ENCODE measurements at places on chromosomes 13 and 19.

DNA sequence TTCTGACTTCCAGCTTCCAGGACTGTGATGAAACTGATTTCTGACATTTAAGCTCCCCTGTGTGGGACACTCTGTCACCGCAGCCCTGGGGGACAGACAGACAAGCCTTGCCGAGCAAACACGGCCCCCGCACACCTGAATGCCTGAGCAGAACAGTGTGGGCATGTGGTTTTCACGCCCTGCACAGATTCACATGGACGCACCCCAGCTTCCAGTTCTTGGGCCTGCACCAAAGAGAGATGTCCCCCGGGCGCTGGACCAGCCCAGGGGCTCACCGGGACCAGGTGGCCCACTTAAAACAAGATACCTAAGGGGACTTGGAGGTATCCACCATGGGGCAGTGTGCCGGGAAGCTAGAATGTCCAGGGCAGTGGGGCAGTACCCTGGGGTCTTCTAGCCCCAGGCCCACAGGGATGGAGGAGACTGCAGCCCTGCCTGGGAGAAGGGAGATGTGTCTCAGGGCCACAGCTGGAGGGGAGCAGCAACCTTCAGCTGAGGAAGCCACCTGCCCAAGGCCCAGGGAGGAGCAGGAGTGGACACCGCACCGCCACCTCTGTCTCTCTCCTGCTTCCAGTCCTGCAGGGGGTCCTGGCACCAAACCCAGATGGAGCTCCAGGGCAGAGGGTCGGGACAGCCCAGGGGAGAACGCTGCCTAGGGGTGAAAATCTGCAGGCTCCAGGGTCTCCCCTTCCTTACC, 50.5 kb downstream of the SOX1 start:
- no peak for DNase-seq

GRCh38 chr13:21450936-21451335, 8.2 kb downstream of the ZDHHC20 start:
- no peak for DNase-seq

GRCh38 chr19:6564393-6564792, 26.6 kb downstream of the CD70 start:
- DNase-seq: no peak

- no peak for DNase-seq
These were observed 114.0 kb downstream of the UQCRFS1 start for GRCh38 chr19:29098863-29099481.

GRCh38 chr13:39297664-39298171, 259.5 kb downstream of the NHLRC3 start:
- DNase-seq: no peak

GRCh38 chr19:51698296-51698695, 5.2 kb downstream of the SPACA6 start:
- DNase-seq: no peak

DNA sequence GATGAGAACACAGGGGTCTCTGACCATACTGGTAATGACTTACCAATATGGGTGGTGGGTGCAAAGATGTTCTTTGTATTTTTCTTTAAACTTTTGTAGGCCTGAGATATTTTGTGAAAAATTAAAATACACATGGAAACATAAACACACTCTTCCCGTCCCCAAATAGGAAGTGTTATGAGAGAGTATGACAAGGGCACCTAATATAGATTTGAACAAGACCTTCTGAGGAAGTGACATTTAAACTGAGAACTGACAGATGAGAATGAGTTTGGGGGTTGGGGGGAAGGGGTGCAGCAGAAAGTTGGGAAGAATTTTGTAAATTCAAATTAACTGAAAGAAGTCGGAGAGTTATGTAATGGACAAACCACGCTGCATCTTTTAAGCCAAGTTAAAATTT, 224.2 kb downstream of the RGCC start:
- no peak for DNase-seq

GRCh38 chr19:1073956-1074517, 7.1 kb downstream of the ARHGAP45 start:
- no peak for DNase-seq

DNA sequence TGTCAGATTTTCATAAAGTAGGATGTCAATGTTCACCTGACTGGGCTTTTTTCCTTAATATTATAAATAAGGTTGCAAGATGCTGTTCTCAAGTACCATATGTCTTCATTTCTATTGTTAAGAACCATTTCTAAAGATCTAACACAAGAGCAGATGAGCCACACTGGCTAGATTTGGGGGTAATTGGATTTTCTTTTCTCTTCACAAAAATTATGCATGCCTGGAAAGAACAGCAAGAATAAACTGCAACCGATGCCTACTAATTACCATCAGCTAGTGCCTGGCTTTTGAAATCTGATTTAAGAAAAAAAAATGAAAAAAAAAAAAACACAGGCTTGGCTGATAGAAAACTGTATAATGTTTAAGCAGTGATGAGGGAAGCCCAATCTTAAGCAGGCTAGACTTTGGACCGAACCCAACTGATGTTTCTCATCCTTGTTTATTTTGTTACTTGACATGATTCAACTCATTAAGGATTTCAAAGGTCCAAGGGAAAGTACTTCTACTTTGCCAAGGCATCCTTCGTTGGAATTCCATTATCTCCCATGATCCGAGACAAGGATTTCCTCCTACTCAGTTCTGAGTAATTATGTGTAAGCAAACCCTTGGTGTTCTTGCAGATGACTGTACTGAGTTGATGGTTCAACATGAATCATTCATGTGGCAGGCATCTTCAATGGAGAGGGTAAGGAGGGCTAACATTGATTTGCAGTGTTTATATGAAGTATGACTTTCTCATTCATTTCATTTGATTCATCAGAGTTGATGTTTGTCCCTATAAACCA, 300.5 kb downstream of the SPRY2 start:
- no peak for DNase-seq

Data from stimulated activated CD4-positive, alpha-beta T cell treated with anti-CD3 and anti-CD28 coated beads, TNF-alpha, amount 100 ng/mL, for 4 hours (primary cell).